ENCODE measurements at places on chromosomes 12 and 14. TPM values are rescaled to one million over a fixed set of nuclear protein-coding genes. Genes with fewer than 3 reads are reported as not detected.
A peak's percentile ranks its signal among the peaks of the same experiment; 100 is the strongest.

GRCh38 chr14:104600805-104601204 is 3.8 kb downstream of the TMEM179 start:
- no peak overlapping the region for H3K4me3 ChIP-seq
- no peaks in the 10 kb centered on the region for H3K27me3 ChIP-seq
- H3K36me3 ChIP-seq: no peaks in the 10 kb centered on the region

Gene PKP2
- total RNA-seq: 21.7 TPM

- H3K27me3 ChIP-seq: no peaks in the 10 kb centered on the region
- H3K36me3 ChIP-seq: no peaks in the 10 kb centered on the region
- no peak overlapping the region for H3K27ac ChIP-seq
Measured at GRCh38 chr12:98883231-98883630, 238.1 kb downstream of the APAF1 start.

DNA sequence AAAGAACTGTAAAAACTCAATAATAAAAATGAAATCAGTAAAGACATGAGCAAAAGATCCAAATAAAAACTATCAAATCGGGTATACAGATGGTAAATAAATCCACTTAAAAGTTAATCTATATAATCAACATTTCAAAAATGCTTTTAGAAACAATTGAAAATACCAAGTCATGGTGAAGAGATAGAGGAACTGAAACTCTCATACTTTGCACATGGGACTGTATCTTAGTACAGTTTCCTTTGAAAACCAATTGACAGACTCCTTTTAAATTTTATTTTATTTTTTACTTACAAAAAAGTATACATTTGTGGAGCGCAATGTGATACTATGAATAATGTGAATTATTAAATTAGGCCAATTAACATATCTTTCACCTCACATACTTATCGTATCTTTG is 98.6 kb upstream of the FAR2 start:
- no peak overlapping the region for H3K27ac ChIP-seq
- H3K4me3 ChIP-seq: no peak overlapping the region
- H3K36me3 ChIP-seq: no peaks in the 10 kb centered on the region
- no peaks in the 10 kb centered on the region for H3K27me3 ChIP-seq
- no peak for DNase-seq

Gene LRRC10
- not detected for total RNA-seq

DNA sequence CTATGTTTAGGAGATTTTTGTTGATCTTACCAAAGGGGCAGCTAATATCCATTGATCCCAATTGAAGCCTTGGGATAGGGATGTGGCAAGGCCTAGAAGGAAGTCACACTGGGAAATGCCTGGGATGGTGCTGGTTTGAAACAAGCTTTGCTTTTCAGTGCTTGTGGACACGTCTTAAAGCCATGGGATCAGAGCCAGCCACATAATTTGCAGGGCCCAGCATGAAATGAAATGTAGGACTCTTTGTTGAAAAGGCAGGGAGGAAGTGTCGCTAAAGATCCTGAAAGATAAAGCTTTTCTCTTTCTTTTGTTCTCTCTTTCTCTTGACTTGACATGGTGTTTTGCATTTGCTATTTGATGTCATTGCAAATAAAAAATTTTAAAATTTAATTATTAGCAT is 5.0 kb downstream of the TTC9 start:
- peaks cover 19% of the 10 kb centered on the region for H3K27me3 ChIP-seq
- H3K27ac ChIP-seq: no peak overlapping the region
- peaks cover 6% of the 10 kb centered on the region for H3K36me3 ChIP-seq
- no peak overlapping the region for H3K4me3 ChIP-seq
- H3K4me1 ChIP-seq: peaks cover 45% of the 10 kb centered on the region
- DNase-seq: no peak

DNA sequence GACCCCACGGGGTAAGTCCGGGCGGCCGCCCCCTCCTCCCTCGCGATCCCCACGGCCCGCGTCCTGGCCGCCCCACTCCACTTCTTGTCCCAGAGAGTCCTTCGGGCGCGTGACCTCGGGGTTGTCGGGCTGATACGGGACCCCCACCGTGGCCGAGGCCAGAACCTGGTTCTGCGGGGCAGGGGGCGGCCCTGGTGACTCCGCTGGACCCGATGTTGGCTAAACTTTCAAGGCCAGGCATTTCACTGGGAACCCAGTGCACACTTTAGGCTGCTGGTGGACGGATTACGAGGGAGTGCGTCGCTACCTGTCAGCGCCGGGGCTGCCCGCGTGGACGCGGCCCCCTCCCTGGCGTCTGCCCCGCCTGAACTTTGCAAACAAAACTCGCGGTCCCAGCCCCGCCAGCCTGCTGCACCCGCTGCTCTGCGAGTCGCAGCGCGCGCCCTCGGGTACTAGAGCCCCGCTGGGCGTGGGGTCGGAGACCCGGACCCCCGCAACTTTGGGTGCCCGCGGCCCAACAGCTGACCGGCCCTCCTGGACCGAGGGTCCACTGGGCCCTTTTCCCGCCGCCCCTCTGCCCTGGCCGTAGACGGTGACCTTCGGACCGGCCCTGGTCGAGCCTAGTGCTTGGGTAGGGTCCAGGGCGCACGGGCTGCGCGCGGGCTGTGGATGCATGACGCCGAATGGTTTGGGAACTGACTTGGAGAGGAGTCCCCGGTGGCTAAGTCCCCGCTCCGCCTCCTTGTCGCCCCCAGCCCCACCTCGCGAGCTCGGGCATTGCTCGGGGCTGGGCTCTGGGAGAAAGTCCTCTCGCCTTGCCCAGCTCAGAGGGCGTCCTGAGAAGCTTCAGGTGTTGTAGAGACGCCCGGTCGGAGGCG is 624 bp downstream of the RIN3 start:
- no peaks in the 10 kb centered on the region for H3K36me3 ChIP-seq
- no peak for DNase-seq
- H3K27ac ChIP-seq: peak overlapping the region; percentile 82
- no peaks in the 10 kb centered on the region for H3K27me3 ChIP-seq
- no peaks in the 10 kb centered on the region for H3K4me1 ChIP-seq
- peak overlapping the region; percentile 82 for H3K4me3 ChIP-seq

DNA sequence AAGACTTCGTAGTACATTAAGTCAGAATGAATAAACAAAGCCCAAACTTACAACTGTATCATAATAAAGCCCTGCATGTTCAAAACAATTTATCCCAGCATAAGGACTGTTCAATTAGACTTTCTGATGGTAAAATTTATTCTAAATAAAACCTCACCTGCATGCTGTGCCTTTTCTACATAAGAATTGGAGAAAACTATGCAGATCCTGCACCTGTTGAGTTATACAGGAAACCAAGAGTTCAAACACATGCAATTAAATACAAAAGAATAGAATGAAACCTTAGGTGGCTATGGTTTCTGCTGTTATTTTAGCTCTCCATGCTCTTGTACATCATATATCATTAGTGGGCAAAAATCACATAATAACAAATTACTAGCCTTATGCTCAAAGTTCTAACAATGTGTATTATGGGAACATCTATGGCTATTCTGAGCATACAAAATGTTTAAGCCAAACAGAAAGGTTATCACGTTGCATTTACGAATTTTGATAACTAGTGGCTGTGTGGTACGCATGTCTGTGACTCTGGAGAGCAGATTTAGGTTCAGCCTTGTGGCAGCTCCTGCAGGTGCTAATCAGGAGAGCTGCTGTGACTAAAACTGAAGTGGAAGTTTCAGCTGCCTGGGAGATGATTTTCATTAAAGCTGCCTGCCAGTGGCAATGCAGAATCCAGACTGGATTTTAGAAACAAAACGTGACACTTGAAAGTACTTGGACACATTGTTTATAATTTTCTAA is 36.1 kb upstream of the LRFN5 start:
- no peak overlapping the region for H3K27ac ChIP-seq
- H3K36me3 ChIP-seq: no peaks in the 10 kb centered on the region
- DNase-seq: no peak
- no peaks in the 10 kb centered on the region for H3K27me3 ChIP-seq

Gene MUCL1
- total RNA-seq: 1.1 TPM

Gene TBX5
- total RNA-seq: 0.70 TPM

DNA sequence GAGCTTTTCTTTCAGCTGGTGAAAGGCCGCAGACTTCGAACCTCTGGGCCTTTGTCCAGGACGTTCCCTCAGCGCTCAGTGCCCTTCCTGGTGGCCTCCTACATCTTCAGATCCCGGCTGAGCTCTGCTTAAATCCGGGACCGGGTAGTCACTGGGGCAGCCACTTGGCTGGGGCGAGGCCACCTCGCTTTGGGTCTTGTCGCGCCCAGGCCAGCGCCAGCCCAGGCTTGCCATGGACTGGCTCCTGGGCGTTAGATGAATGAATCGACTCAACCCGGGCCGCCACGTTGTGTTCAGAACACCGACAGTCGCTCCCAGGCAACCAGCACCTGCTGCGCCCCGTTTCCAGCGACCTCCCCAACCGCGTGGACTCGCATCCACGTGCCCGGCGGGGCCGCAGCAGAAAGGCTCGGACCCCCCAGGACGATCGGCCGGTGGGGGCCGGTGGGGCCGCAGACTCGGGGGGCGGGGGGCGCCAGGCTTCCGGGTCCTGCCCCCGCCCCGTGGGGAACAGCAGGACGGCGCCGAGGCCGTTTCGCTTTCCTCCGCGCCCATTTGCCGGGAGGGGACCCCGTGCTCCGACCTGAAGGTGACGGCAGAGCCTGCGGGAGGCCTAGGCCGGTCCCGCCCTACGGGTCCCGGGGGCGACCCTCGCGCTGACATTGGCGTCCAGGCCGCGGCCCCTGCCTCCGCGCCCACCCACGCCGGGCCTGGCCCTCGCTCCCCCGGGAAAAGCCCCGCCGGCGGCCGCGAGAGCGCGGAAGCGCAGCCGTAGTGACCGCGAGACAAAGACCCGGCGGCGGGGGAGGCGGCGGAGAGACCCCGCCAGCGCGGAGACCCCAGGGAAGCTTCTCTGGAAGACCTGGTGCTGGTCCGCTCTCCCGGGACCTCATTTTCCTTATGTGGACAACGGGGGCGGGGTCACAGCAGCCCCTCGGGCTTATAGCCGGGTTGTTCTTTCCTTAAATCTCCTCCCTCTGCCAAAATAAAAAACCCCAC is 37.3 kb upstream of the RCOR1 start:
- H3K27me3 ChIP-seq: no peaks in the 10 kb centered on the region
- peaks cover 70% of the 10 kb centered on the region for H3K4me1 ChIP-seq
- peak overlapping the region; percentile 54 for H3K4me3 ChIP-seq
- no peaks in the 10 kb centered on the region for H3K36me3 ChIP-seq
- DNase-seq: no peak
- peak overlapping the region; percentile 90 for H3K27ac ChIP-seq

DNA sequence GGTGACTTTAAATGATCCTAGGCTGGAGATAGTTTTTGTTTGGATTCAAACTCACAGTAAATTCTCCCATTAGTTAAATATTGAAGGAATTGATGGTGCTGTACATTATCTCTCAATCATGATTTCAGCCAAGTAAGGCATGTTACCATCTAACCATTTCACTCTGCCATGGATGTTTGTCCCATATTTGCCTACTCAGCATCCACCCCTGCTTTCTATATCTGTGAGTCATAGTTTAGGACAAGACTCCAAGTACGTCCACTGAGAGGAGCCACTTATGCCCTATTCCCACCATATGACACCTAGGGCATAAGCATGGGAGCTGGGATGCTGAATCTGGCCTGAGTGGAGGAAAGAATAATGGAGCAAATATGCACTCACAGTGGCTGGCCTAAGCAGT is 155.2 kb downstream of the RPL10L start:
- H3K27ac ChIP-seq: no peak overlapping the region
- H3K27me3 ChIP-seq: no peaks in the 10 kb centered on the region
- no peak for DNase-seq
- H3K36me3 ChIP-seq: no peaks in the 10 kb centered on the region

GRCh38 chr14:45094275-45094674 is 10.4 kb downstream of the PRPF39 start:
- no peak overlapping the region for H3K4me3 ChIP-seq
- no peaks in the 10 kb centered on the region for H3K27me3 ChIP-seq
- H3K27ac ChIP-seq: no peak overlapping the region
- no peak for DNase-seq
- H3K36me3 ChIP-seq: no peaks in the 10 kb centered on the region

Measured in esophagus squamous epithelium (tissue), 5 donors.